ENCODE measurements at places on chromosomes 6 and 20. TPM values are rescaled to one million over a fixed set of nuclear protein-coding genes. Genes with fewer than 3 reads are reported as not detected.

- no peak for DNase-seq
Observed at GRCh38 chr20:51959066-51959542, 156.8 kb upstream of the SALL4 start.

GRCh38 chr20:14214046-14214445 is 123.4 kb downstream of the FLRT3 start:
- DNase-seq = no peak

GRCh38 chr6:94401311-94401710 is 982.0 kb upstream of the EPHA7 start:
- DNase-seq = no peak

- DNase-seq = no peak
Observed at GRCh38 chr20:45964006-45964400, 8.0 kb downstream of the ZNF335 start.

DNA sequence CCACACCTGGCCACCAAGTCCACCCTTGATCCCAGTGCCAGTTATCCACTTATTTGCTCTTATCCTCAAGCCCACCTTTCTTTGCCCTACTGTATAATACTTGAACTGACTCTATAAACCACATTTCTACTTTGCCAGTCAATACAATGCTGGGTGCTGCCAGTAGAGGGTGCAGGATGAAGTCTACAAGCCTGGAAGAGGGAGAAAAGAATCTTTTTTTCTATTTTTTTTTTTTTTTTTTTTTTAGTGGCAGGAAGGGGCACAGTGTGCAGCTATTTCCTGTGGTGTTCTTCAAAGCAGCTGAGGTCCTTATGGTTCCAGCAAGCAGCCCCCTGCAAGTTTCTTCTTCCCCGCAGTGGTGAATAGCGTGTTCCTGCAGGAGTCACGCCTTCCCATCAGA is 22.2 kb upstream of the GABRR1 start:
- no peak for DNase-seq

- DNase-seq = no peak
Observed at GRCh38 chr6:106849120-106849519, 125.4 kb downstream of the CD24 start.

DNA sequence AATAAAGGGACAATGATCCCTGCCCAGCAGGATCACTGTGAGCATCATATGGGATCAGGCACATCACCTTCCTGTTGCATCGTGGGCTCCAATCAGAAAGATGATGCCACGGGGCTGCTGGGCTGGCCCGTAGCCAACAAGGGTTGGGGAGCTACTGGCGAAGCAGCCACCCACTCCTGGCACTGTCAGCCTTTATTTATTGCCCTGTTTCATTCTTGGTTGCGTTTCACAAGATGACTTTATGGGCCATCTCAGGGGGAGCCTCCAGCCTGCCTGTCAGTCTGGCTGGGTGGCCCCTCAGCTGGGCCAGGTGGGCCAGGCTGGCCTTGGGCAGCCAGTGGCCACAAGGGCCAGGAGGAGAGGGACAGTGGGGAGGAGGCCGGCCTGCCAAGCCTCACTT is 17.3 kb downstream of the VSTM2L start:
- DNase-seq = no peak

GRCh38 chr6:80433673-80434025 is 327.2 kb downstream of the BCKDHB start:
- no peak for DNase-seq

DNA sequence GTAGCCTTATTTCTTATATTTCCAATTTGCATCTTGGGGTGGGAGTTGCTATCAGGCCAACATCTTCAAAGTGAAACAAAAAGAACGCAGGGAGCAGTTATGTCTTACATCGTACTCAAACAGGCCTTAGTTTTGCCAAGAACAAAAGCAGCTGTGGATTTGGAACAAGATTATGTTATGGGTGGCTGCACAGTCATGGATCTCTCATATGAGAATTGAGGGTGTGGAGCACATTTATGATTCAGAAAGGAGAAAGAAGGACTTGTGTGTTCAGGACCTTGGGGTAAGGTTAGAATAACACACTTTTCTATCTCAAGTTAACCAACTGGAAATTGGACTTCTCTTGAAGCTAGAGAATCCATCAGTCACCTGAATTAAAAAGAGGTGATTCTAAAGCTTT is 259.9 kb downstream of the FOXA2 start:
- no peak for DNase-seq

GRCh38 chr6:7546896-7547295 is 5.4 kb downstream of the DSP start:
- DNase-seq = no peak

DNA sequence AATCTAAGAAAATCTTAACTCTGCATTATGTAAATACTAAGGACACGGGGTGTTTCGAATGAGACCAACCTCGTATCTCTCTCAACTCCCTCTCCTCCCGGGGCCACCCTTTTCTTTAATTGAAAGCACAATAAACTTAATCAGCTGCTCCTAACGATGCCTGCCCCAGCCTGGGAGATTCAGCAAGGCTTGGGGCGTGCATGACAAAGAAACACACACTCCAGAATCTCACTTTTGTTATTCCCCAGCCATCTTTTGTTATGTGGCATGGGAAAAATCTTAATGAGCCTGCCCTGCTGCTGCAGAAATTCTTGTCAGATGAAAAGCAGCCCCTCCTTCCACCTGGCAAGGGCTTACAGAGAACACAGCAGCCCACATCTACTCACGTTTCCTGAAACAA is 117.4 kb downstream of the TTLL2 start:
- no peak for DNase-seq

DNA sequence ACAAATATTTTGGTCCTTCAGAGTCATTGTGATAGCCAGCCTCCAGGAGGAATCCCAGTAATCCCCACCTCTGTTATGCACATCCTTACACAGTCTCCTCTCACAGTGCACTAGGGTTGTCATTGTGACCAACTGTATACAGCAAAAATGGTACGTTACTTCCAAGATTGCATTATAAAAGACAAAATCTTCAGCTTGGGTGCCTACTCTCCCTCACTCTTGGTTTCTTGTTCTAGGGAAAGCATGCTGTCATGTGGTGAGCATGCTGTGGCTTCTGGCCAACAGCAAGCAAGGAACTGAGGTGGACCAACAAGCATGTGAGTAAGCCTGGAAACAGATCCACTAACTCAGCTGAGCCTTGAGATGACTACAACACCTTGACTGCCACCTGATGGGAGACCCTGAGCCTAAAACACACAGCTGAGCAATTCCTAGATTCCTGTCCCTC is 130.1 kb upstream of the DST start:
- DNase-seq = no peak

DNA sequence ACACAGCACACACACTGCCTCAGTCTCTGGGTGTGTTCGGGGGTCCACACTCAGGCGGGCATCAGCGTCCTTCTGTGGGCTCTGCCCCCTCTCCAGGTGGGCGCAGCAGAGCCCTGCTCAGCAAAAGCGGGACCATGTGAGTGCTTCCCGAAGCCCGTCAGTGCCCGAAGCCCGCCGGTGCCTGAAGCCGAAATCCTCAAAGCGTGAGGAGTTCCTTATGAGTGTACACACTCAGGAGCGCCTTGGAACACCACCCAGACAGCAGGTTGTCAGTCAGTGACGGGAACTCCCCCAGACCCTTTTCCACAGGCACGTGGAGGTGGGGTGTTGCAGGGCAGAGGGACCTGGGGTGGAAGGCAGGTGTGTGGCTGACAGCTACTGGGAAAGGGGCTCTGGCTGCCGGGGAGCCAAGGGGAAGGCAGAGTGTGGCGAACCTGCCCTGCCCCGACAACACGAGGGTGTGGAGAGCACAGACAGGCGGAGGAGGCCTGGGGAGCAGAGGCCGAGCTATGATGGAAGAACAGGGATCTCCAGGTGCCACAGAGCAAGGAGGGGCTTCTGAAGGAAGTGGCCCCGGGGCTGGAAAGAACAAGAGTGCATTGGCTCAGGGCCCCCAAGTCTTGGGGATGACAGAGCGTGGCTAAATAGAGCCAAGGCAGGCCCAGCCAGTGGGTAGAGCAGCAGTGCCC is 87.7 kb downstream of the RAMACL start:
- no peak for DNase-seq

- DNase-seq = no peak
Observed at GRCh38 chr6:42369568-42369967, 82.2 kb downstream of the TRERF1 start.

DNA sequence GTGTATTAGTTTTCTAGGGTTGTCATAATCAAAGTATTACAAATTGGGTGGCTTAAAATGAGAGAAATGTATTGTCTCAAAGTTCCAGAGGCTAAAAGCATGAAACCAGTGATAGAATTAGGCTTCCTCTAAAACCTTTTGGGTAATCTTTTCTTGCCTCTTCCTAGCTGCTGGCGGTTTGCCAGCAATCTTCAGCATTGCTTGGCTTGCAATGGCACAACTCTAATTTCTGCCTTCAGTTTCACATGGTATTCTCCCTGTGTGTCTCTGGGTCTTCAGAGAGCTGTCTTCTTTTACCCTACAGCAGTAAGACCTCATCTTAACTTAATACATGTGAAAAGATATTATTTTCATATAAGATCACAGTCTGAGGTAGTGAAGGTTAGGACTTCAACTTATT is 479.1 kb upstream of the GJE1 start:
- no peak for DNase-seq

DNA sequence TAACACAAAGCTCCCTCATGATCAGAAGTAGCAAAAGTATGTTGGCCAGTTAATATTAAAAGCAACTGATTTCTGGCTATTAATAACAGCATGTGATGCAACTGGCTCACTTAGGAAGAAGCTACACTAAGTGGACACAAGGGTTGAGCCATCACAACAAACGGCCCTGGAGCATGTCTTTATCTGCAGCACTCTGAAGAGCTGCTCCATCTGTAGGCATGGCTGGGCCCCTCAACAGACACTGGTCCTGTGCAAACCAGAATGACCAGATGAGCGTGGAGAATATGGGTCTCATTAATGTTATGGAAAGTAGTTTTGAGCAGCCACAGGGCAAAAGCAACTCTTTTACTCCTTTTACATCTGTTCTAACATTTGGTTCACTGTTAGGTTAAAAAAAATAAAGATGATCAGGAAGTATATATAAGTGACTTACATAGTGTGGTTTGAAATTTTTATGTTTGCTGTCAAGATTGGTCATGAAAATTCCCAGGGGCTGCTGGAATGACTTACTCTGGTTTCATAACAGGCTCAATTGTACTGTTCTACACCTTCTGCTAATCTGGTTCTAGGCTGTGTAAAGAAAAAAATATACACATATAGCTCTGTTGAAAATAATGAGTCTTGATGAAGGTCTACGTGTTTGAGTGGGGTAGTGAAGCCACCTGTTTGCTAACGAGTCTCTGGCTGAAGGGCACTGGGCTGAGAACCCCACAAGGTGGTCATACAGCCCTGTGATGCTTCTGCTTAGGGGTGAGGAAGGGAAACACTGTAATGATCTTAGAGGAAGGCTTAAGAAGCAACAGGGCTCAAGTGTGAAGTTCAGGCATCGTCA is 58.1 kb downstream of the INSM1 start:
- no peak for DNase-seq

- DNase-seq = no peak
Observed at GRCh38 chr6:6596529-6597328, 8.2 kb downstream of the LY86 start.

- no peak for DNase-seq
Observed at GRCh38 chr6:46054516-46054915, 38.9 kb upstream of the CLIC5 start.

DNA sequence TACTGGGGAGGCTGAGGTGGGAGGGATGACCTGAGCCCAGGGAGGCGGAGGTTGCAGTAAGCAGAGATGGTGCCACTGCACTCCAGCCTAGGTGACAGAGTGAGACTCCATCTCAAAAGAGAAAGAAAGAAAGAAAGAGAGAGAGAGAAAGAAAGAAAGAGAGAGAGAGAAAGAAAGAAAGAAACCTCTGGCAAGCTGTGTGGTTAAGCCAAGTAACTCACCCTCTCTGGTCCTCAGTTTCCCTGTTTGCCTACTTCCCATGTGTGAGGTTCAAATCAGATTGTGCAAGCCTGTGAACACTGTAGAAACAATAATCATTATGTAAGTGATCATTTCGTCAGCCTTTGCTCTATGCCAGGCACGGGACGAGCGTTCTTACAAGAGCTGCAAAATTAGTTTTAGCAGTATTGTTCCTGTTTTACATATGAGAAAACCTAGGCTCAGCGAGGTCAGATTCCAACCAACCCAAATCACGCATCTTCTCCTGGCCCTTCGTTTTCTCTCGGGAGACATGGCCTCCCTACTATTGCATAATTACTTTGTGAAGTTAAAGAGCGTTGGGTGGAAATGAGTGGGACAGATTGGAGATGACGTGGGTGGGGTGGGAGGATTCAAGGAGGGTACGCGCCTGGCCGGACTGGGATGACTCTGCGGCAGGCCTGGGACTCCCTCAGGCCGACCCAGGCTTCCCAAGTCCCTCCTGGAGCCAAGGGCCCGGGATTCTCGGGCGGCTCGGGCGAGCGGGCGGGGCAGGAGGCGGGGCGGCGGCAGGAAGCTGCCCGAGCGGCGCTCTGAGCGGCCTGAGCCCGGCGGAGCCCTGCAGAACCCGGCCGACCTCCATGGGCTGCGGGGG is at the start of gene SNX21:
Gene SNX21, plus strand, starts transcription at position 770 of the 853 bp plus-strand sequence. CDS start 121 bp downstream, outside the sequence.
- no peak for DNase-seq

Gene POPDC3
- 80.4 TPM for polyA plus RNA-seq

Gene LZTS3
- 3.5 TPM for polyA plus RNA-seq

Gene RRAGD
- polyA plus RNA-seq = 109 TPM

Gene FNDC11
- 0.13 TPM for polyA plus RNA-seq

Gene HLA-G
- polyA plus RNA-seq = 3.3 TPM

Gene DUSP15
- 1.7 TPM for polyA plus RNA-seq

Gene SLCO4A1
- 0.30 TPM for polyA plus RNA-seq

Gene PRSS35
- 18.8 TPM for polyA plus RNA-seq

Gene GSTA4
- 47.5 TPM for polyA plus RNA-seq

Gene RHAG
- 0.80 TPM for polyA plus RNA-seq
